Stimulated activated CD8-positive, alpha-beta memory T cell treated with anti-CD3 and anti-CD28 coated beads, Interleukin-15, amount 100 ng/mL, for 48 hours (primary cell): ENCODE measurements at places on chromosomes 5 and 9.

DNA sequence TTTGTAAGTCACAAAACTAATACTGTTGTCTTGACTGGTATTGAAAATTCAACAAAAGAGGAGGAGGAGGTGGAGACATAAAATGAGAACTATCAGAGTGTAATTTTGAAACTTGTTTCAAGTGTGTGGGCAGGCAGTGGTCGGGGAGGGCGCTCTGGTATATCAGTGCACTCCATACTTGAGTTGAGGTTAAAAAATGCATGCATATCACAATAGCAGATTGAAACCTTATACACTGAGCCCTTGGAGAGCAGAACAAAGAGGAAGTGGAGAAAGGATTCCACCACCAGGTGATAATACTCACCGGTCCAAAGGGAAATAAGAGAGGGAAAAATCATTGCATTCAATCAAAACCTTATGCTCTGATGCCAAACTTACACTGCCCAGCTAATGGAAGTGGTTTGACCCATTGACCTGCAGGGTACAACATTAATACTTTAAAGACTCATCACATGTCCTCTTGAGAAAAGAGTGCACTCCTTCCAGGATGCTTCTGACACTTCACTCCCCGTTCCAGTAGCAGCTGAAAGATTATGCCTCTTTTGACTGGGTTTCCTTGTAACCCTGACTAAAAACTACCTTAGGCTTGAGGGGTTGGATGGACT is 79.5 kb upstream of the FAM169A start:
- DNase-seq: peak; percentile 50

DNA sequence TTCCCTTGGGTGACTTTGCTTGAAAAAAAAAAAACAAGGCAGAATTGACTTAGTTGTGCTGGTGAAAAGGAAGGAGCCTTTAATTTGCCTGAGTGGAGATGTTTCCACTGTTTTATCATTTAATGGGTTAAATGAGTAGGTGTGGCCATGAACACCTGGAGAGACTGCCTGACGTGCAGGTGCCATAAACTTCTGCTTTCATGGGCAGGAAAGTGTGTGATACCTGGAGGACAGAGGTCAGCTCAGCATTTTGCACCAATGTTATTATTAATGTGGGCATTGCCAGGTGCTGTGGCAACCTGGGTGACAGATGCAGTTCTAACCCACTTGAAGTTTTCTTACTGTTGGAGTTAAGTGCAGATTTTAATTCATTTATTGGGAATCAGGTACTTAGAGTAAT is 145.4 kb downstream of the CD180 start:
- no peak for DNase-seq

DNA sequence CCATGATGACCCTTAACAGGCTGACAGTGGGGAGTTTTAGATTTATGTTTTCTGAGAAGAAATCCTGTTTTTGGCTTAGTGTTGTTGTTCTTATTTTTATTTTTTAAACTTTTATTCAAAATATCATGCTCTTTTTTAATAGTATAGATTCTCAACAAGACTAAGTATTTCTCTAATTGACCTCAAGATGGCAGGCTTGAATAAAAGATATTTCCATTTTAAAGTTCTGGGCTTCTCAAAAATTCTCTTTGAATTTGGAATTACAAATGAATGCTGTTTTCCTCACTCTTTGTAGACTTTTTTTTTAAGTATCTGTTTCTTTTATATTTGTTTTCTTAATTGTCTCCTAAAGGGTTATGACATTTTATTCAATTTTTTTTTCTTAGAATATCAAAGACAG is 50.0 kb upstream of the SH3GL2 start:
- DNase-seq: no peak

DNA sequence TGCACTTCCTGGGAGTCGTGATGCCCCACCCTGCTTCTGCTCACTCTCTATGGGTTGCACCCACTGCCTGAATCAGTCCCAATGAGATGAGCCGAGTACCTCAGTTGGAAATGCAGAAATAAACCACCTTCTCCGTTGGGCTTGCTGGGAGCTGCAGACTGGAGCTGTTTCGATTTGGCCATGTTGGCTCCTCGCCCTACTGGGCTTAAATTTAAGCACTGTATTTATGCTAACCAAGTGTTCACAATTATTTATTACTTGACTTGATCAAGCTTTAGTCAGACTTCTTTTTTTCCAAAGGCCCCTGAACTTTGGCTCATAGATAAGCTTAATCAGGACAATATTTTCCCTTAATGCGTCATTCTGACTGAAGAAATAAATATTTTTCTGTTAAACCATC is 1072.4 kb upstream of the CDH9 start:
- DNase-seq: no peak

DNA sequence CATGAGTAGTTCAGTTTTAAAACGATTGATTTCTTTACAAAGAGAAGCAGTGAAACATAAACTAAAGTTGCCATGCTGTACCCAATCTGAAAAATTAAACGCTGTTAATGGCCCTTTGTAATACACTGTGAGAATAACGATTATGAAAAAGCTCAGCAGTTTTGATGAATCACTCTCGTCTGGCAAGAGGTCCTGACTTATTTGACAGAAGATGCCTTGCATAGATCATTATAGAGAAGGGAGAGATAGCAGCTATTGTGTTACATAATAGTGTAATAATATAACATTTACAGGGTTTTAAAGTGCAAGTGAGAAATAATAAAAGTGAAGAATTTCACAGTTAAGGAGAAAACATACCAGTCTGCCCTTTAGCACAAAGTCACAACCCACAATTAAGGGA is 361.5 kb upstream of the CDH10 start:
- DNase-seq: no peak

GRCh38 chr5:72531496-72532190 is 24.4 kb upstream of the ZNF366 start:
- no peak for DNase-seq

GRCh38 chr9:133429641-133430161 is 7.5 kb downstream of the ADAMTS13 start:
- no peak for DNase-seq

- DNase-seq: no peak
Observed at GRCh38 chr9:129270903-129271431, 92.9 kb upstream of the IER5L start.

GRCh38 chr9:123157221-123157620 is 111.2 kb downstream of the STRBP start:
- DNase-seq: no peak

GRCh38 chr5:83401775-83402174 is 69.8 kb upstream of the VCAN start:
- no peak for DNase-seq
